GM04504 (cell line): ENCODE measurements at places on chromosomes 3 and 15.

DNA sequence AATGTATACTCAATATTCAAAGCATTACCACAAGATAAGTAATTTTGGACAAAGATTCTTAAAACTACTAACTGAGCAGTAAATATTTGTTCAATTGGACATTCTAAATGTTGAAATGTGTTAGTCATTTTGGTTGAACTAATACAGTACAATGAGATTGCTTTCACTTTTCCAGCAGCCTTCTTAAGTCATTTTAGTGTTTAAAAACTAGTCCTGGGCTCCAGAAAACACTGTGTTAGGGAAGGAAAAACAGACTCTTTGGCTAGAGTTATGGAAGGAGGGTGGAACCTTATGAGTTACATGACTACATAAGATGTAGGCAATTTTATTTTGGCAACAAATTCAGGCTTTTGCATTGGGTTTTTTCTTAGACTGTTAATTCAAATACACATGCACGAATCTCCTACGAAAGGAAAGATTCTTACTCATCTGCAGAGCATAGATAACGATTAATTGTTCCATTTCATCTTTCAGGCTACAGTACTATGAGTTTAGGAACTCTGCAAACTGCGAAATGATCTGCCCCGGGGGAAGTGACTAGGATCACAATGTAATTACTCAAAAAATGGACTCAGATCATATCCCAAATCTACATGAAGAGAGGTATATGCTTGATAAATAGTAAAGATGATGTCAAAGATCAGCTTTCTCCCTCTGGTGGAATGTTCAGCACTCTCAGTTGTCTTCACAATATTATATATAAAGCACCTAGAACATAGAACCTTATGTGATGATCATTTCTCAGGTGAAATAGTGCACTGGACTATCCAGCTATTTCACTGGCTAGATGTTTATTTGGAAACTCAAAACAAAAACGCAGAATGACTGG lies 492.8 kb upstream of the MDFIC2 start:
- DNase-seq: no peak

- no peak for DNase-seq
Observed at GRCh38 chr15:31311735-31312619, 14.7 kb upstream of the KLF13 start.

GRCh38 chr3:53191836-53192480 lies 30.9 kb downstream of the PRKCD start:
- DNase-seq: no peak

GRCh38 chr15:100686021-100686724 lies 83.8 kb downstream of the ASB7 start:
- DNase-seq: no peak

GRCh38 chr15:75193976-75194375 lies 7.7 kb upstream of the C15orf39 start:
- no peak for DNase-seq

GRCh38 chr3:174775603-174776002 lies 83.5 kb upstream of the NAALADL2 start:
- DNase-seq: no peak
